Renal cortex interstitium (tissue), 15 donors: ENCODE measurements at places on chromosomes 6 and 20. TPM values are rescaled to one million over a fixed set of nuclear protein-coding genes. Genes with fewer than 3 reads are reported as not detected.

DNA sequence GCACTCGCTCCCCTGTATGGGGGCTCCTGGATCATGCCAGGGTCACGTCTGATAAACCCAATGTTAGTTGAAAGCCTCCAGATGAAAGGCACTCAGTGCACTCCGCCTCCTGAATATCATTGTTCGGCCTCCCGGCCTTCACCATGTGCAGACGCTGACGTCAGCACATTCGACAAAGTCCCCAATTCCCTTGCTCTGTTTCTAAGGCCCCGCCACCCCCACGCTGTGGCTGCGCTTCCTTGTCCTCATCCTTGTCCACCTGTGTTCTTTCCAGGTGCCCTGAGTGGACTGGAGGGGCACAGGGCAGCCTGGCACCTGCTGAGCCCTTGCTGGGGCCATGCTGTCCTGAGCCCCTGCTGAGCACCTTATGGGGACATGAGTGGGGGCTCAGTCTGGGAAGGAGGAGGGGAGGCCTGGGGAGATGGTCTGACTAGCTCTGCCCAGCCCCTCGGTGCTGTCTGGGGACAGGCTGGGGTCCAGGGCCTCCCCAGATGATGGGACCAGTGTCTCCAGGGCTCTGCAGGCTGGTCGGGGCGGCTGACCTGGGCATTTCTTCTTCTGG is 9.8 kb upstream of the BHLHE23 start:
- no peak for DNase-seq

DNA sequence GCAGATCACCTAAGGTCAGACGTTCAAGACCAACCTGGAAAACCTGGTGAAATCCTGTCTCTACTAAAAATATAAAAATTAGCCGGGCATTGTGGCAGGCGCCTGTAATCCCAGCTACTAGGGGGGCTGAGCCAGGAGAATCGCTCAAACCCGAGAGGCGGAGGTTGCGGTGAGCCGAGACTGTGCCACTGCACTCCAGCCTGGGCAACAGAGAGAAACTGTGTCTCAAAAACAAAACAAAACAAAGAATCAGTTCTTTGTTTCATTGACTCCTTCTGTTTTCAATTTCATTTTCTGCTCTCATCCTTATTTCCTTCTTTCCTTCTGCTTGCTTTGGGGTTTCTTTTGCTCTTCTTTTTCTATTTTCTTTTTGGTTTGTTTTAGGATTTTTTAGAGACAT is 8.9 kb upstream of the TMEM14C start:
- DNase-seq = no peak

DNA sequence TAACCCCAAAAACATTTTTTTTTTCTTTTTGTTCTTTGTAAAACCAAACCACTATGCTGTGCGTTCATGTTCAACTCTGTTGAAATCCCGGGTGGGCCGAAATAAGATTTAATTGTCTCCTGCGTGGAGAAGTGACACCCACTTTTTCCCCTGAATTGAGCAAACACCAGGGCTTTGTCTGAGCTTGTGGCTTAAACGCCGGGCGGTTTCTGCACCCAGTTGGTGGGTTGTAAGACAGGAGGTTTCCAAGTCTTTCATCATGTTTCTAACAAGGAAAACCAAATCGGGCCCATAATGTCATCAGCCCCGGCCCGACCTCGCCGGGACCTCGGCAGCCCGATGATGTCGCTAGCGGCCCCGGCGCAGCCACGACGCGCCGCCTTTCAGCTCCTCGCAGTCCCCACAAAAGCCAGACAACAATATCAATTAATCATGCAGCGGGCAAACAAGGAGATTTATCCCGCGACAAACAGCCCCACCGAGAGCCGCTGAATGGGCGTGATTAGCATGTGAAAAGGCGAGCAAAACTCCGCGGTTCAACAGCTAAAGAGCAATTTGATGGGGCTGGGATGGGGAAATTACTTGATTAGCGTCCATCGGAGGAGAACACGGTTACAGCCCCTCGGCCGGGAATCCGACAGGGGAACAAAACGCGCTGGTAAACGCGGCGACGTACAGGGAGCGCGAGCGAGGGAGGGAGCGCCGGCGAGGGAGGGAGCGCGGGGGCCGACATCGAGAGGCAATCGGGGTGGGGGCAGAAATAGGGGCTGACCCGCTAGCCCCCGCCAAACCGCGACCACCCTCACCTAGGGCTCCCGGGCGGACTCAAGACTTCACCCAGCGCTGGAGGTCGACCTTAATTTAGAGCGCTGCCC is 5.3 kb downstream of the LINC00237 start:
- DNase-seq = no peak

Gene L3MBTL3
- 16.4 TPM for polyA plus RNA-seq

DNA sequence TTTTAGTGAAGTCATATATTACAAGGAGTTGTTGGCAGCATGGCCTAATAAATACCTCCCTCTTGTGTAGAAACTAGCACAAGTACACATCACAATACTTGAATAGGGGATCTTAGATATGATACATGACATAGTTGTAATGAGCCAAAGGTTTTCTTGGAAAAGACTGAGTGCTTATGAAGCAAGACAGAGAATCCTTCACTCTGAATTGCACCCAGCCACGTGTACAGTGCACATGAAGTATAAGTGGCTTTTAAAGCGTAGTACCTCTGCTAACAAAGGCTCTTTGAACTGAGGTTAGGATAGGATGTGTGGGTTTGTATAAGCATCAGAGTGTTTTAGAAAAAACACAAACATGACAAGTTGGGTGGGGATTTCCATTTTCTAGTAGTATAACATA is 145.5 kb upstream of the STMND1 start:
- no peak for DNase-seq

DNA sequence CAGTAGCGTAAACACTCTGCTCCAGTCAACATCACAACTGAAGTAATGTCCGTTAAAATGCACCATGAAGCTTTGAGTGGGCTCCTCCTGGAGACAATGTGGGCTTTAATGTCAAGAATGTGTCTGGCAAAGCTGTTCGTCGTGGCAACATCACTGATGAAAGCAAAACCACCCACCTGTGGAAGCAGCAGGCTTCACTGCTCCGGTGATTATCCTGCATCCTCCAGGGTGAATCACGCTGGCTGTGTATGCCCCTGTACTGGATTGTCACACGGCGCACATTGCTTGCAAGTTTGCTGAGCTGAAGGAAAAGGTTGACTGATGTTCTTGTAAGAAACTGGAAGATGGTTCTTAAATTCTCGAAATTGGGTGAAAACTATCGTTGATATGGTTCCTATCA is 128.5 kb downstream of the MOXD1 start:
- no peak for DNase-seq

Gene OOEP
- not detected for polyA plus RNA-seq

- DNase-seq = no peak
These were observed 97.1 kb upstream of the PTPN1 start for GRCh38 chr20:50413088-50413500.

Gene LBP
- not detected for polyA plus RNA-seq

DNA sequence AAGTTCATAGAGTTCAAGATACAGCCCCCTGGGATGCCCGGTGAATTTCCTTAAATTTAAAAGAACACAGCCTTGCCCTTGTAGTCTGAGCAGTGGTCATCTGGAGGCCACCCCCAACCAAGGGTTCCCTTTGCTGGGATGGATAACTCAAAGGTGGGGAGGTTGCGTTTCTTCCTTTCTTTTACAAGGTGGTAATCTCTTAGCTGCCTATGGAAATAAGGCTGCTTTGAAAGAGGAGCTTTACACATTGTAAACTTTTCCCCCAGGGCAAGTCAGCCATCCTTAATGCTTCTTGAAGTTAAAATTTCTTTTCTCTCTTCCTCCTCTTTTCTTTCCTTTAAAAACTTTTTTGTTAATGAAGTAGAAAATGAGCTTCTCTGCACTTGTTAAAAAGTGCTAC is 71.2 kb upstream of the PRDM1 start:
- DNase-seq = no peak

Gene BTBD3
- 78.1 TPM for polyA plus RNA-seq

Gene LGSN
- 1.6 TPM for polyA plus RNA-seq

DNA sequence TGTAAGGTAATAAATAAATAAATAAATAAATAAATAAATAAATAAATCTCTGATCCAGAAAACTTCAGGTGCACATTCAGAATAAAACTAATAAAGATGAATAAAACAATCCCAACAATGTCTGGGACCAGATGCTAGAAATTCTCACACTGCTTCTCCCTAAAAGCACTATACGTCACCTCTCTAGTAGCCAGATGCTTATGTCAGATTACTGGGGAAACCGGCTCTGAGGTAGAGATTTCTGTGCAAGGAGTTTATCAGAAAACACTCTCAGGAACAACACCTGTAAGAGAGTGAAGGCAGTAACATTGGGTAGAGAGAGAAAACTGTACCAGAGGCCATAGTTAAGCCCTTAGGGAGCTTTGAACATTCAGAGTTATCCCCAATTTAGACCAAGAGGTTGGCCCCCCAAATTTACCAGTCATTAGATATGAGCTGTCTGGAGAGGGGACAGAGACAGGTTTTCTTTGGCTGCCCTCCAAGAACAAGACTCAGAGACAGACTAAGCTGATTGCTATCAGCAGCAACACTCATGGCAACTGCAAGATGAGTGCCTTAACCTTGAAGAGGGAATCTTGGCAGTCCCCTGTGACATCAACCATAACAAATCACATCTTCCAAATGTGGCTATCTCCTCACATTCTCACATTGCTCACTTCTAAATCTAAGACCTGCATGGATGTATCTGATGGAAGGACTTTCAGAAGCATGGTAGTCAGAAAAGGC is 151.2 kb upstream of the BMP5 start:
- no peak for DNase-seq

DNA sequence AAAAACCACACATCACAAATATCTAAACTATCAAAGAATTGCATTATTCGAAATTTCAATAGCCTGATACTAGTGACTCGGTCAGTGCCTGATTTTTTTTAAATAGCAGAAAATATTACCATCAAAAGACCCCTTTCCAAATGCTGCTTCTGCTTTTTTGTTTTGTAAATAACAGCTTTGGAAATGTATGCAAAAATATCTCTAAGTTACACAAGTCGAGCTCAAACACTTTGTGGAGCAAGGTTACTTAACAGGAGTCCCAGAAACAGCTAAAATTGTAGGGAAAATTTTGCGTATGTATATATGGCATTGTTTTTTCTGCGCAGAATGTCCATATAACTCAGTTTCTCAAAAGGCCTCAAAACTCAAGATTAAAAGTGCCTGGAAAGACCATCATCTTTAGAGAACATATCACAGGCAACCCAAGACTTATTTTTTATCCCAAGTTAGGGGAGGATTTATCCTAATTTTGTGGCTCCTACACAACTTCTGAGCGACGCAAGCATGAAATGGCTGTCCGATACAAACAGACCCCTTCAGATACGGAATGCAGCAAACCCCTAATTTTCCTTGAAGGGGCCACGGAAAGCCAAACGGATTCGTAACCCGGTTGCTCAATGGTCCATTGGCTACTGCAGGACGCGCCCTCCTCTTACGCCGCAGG is 1.3 kb downstream of the CEP85L start:
- DNase-seq = peak; percentile 49

Gene CGA
- polyA plus RNA-seq = 3.5 TPM

Gene VGLL2
- not detected for polyA plus RNA-seq

GRCh38 chr6:16619777-16620176 is 141.5 kb downstream of the ATXN1 start:
- no peak for DNase-seq

Gene TRIM15
- polyA plus RNA-seq = 0.16 TPM

DNA sequence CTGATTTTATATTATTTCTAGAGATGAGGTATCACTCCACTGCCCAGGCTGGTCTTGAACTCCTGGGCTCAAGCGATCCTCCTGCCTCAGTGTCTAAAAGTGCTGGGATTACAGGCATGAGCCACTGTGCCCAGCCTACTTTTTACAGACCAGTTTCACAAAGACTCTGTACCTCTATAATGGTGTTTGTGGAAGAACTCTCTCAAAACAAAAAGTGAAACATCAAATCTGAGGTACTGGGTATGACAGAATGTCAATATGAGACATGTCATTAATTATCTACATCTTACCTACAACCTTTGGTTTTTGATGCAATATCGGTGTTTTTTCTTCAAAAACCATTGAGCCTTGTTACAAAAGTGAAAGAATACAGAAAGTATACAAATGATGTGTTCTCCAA is 49.4 kb upstream of the MCM9 start:
- no peak for DNase-seq

GRCh38 chr6:108995296-108995695 is 99.3 kb downstream of the SESN1 start:
- DNase-seq = no peak

Gene PRDM1
- polyA plus RNA-seq = 2.4 TPM

Gene RNF182
- 3.0 TPM for polyA plus RNA-seq

GRCh38 chr20:53413186-53413631 is 180.4 kb downstream of the ZNF217 start:
- DNase-seq = peak; percentile 54

DNA sequence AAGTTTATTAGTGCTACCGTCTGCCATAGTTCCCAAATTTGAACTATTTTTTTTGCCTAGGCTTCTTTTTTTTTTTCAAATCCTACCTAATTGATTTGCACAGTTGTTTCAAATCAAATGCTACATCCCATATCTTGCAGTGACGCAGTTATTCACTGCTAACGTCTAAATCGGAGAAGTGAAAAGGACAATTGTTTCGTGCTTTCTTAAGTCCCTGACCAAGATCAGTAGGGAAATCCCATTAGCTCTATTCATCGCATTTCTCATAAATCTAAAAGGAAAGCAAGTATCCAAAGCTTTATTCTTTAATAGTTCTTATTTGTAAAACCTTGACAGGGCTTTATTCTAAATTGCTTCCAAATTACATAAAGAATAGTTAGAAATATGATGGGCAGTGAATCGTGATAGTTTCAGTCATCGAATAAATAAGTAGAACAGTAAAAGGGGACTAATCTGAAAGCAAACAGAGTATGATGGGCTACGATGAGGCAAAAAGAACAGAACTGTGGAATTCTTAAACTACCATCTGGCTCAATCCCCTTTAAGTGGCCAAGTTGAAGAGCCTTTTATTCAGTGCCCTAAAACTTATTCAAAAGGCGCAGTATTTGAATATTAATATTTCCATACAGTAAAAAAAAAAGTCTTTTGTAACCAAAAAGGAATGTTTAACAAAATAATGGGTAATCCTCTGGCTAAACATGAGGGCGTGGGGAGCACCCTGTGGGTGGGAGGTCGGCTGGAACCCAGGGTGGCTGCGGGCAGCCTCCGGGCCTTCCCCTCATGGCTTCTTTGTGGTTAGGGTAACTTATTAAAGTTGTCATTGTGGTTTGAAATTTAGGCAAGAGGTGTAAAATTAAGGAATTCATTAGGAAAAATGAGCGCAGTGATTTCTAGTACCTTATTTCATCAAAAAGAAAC is 3.0 kb upstream of the ARID1B start:
- no peak for DNase-seq

DNA sequence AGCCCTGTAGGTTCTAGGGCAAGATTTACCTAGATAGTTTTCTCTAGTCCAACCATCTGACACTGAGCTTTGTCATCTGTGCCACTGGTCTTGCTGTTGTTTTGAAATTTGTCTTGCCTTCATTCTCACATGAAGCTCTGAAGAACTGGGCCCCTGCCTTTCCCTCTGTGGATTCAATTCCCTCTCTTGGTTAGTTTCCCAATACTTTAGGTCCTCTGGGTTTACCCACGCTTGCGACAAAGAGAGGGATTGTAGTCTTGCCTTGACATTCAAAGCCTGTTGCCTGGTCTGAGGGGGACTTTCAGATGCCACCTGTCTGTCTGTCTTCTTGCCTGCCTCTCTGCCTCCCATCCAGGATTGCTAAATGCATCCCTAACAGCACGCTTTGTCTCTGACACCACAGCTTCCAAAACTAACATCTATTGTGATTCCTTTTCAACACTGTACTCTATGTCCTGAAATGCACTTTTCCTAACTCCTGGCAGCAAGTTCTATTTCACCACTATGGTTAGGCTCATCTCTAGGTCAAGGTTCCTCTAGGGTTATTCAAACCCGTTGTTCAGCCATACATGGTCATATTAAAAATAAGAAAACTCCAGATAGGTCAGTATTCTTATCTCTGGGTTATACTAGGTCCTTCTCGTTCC is 25.5 kb upstream of the MANEA start:
- no peak for DNase-seq

Gene MBOAT1
- 29.6 TPM for polyA plus RNA-seq
